NCI-H1092 treated with DMSO at 0.1 percent for 48 hours (cell line): ENCODE measurements at places on chromosomes 7 and 10.

GRCh38 chr7:46414946-46415345, 493.9 kb upstream of the IGFBP3 start:
- no peak for DNase-seq

DNA sequence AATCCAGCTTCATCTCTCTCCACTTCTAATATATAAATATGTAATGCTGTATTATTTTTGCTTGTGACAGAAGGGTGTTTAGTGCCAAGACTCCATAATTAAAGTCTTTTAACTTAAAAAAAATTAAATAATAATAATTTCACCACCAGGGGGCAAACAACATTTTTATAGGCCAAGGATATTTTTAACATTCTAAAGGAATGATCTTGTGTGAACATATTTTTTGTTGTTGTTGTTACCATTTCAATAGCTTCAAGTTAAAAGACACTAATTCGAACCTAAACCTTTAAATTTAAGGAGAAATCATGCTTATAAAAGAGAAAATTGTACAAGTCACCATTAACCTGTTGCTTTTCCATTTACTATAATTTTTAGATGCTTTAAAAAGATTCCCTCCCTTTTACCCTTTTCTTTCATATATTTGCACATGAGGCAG, 7.5 kb upstream of the DNAJC1 start:
- DNase-seq, result no peak

DNA sequence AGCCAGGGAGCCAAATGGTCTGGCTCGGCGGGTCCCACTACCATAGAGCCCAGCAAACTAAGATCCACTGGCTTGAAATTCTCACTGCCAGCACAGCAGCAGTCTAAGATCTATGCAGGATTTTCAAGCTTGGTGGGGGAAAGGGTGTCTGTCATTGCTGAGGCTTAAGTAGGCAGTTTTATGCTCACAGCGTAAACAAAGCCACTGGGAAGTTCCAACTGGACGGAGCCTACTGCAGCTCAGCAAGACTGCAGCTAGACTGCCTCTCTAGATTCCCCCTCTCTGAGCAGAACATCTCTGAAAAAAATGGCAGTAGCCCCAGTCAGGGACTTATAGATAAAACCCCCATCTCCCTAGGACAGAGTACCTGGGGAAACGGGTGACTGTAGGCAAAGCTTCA, 277.6 kb upstream of the PHF14 start:
- DNase-seq, result no peak

DNA sequence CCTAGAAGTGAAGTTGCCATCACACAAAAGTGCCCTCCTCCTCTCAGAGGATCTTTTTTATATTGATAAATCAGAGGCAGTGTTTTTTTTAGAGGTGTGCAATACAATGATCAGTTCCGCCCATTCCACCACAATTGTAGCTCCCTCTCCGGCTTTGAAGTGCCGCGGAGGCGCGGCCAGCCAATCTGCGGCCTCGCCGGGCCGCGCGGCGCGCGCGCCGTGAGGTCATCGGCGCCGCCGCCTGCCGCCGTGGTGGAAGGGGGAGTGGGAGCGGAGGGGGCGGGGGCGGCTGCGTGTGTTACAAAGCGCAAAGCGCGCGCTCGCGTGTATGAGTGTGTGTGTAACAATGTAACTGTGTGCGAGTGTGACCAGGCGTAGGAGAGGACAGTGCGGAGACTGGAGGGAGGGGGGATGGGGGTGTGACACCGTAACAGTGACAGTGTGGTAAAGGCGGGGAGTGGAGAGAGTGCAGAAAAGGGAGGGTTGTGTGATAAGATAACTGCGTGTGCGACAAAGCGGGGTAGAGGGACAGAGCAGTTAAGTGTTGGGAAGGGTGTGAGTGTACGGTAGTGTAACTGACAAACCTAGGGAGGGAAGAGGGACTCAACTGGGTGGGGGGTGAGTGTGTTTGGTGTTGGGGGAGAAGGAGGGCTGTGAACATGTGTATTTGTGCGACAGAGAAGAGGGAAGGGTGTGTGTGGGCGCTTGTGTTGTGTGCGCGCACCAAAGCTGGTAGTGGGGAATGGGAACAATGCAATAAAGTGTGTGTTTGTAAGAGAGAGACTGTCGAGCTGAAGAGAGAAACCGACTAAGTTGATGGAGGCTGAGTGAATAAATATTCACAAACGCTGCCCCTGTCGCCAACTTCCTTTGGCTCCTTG, at the start of gene SP8:
TSS of gene SP8 (minus strand) at position 108 of the 881 bp plus-strand sequence. CDS start at position 20, 88 bp downstream.
- peak; percentile 90 for DNase-seq

DNA sequence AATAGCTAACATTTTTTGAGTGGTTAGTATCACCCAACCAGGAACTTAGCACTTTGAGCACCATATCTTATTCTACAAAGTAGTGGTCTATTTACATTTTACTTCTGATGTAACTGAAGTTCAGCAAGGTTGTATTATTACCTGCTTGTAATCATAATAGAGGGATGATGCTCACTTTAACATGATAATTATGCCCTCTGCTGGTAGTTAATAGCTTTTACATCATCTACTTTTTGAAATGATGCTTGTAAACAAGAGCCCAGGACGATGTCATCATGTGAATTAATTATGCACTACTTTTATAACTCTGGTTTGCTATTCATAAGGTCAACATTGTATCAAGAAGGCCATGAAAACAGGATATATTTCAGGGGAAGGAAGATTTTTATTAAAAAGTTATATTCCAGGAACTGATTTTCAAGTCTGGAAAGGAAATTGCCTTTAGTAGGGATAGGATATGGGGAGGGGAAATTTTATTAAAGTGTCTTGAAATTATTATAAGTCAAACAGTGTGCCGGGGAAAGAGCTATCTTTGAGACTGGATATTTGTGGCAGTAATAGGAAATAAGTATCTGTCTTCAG, 80.3 kb upstream of the SCIN start:
- DNase-seq, result peak; percentile 93

DNA sequence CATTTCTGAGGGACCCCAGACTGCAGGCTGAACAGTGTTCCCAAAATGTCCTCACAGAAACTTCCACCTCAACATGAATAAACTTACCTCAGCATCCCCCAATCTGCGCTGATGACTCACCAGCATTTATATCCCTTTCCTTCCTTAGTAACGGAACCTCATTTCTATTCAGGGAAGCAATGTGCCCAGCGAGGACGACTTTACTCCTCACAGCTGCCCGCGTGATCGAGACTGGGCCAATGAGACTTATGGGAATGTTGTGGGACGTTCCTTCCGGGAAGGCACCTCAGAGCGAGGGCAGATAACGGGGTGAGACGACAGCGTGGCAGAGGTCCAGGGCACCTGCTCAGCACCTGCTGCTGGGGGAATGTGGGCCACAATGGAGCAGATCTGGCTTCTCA, 73.1 kb upstream of the CAMK2B start:
- peak; percentile 12 for DNase-seq

DNA sequence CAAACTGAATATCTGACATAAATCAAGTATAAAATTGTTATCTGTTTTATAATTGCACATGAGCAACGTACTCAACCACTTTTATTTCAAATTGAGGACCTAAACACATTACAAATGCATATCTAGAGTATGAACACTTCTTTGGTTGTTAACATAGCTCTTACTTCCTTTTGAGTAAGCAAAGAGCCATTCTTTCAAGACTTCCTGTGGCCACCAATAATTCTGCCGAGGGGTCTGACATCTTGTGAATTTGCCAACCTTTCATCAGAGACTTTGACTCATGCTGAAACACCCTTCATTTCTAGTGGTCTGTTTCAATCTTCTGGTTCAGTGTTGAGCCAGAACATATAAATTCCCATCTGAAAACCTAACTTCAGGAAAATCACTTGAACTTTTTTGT, 59.4 kb downstream of the CDK14 start:
- DNase-seq, result no peak

DNA sequence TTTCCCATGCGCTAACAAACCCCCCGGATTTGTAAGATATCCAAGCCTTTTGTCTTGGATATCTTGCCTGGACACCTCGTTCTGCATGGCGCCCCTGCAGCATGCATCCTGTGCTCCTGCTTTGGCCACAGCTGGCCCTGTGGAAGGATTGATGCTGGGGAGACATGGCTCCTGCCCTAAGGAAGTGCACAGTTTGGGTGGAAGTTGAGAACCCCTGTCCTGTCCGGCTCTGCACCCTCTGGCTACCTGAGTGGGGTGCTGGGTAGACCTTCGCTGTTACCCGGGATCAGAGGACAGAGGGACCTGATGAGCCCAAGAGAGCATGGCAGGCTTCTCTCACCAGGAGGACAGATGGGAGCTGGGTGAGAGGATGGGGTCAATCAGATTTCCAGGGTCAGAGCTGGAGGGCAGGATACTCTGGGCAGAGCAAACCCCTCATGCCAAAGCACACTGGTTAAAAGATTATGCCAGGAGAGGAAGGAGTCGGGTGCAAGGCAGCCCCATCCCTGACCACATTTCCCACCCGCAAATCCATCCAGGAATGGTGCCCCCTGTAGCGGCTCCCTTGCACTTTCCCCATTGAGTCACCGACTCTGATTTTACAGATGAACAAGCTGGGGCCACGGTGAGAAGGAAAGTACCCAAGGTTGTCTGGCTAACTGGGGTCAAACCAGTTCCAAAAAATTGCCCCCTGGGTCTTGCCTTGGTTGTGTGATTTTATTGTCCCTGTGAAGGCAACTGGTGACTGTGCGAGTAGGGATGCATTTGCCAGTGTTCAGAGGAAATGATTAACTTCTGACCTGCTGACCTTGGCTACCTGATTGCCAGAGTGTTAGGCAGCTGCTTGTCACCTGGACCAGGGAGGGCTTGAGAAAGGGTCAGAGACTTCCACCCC, 290.1 kb upstream of the ZMIZ1 start:
- DNase-seq, result no peak

GRCh38 chr7:112267944-112268691, 61.6 kb downstream of the ZNF277 start:
- no peak for DNase-seq

GRCh38 chr7:64892666-64893309, 10.3 kb upstream of the ZNF273 start:
- no peak for DNase-seq

- DNase-seq, result no peak
Observed at GRCh38 chr10:93386631-93387369, 95.3 kb downstream of the MYOF start.

GRCh38 chr7:70271617-70272081, 673.4 kb downstream of the AUTS2 start:
- no peak for DNase-seq

- DNase-seq, result no peak
Observed at GRCh38 chr7:100200693-100201092, 19.1 kb upstream of the PVRIG start.

DNA sequence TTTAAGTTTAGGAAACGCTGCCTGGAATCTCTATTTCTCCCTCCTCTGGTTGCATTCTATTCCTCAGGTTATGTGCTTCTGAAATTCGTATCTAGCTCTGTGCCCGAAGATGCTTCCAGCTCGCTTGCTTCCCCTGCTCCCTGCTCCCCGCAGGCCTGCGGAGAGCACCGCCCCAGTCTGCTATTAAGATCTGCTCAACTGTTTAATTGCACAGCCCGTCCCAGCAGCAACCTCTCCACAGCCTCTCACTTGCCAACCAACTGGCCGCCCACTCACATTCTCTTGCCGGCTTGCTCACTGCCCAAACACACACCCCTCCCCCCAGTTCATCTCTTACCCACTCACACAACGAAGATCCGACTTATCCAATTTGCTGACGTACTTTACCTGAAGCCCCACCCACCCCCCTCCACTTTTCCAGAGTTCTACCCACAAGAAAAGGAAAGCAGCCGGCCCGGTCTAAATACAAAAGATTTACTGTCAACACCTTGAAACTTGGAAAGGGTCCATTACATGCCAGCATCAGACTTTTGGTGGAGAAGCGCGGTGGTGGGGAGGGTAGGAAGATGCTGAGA, 167.3 kb upstream of the KLF14 start:
- no peak for DNase-seq

- DNase-seq, result no peak
Observed at GRCh38 chr7:51229106-51229537, 87.5 kb downstream of the COBL start.

DNA sequence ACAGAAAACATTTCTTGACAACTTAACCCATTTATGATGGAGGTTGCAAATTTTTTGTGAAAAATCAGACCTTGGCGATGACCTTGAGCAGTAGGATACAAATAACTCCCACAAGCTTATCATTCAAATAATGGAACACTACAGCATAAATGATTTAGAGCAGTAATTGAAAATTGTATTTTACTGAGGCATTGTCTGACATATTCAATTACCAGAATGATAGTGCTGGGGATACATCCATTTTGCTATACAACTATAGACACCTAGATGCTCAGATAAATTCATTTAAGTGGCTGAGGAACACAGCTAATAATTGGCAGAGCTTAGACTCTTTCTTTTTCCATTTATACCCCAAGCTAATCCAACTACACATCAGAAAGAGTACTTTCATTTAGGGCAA, 18.9 kb downstream of the TWIST1 start:
- DNase-seq, result no peak

DNA sequence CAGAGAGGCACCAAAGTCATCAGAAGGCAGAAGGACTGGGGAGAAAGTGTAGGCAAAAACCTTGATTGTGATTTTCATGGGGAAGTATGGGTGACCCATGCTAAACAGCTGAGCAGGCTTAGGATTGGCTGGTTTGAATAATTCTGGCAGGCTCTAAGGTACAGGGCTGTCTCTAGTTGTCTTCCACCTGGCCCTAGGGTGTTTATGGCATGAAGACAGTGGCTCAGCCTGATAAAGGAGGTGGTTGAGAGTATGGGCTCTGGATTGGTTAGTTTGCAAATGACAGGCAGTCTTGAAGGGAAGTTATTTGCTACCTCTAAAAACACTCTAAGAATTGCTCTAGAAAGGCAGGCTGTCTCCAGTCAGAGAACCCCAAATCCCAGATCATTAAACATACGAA, 100.3 kb downstream of the STRA8 start:
- DNase-seq, result no peak

GRCh38 chr10:61970182-61971002, 68.9 kb downstream of the ARID5B start:
- DNase-seq, result no peak

DNA sequence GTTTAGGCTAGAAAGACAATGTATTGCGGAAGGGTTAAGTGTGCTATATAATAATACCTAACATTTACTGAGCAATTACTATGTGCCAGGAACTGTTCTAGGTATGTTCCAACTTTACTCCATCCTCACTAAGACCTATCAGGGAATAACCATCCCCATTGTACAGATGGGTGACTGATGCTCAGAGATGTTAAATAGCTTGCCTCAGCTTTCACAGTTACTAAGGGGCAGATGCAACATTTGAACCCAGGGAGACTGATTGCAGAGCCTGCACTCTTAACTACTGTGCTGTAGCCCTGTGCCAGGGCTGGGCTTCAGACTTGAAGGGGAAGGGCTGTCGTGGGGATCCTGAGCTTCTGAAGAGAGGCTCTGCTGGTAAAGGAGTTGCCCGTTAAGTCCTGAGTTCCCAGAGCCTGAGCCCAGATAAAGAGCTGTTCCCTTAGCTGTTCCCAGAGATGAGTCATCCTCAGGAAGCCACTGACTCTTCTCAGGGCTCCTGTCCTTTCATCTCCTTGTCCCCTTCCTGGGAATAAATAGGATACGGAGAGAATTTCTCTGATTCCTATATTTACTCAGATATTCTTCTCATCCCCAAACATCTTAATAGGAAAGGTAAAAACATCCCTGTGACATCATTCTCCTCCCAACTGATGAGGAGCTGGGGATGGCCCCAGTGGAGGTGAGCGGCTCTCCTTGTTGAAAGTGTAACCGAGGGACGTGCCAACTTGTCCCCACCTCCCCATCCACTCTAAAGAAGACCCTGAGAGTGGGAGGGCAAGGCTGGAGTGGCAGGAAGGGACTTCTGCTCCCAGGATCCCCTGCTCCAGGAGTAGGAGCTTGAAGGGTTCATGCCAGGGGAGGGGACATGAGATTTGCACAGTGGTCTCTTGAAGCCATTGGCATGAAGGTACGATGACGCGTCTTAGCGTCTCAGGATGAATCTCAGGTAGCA, 28.0 kb upstream of the HABP2 start:
- DNase-seq, result no peak

- no peak for DNase-seq
Observed at GRCh38 chr7:148296994-148297644, 293.4 kb upstream of the C7orf33 start.
